OCI-M1 (cell line): ENCODE measurements at places on chromosomes 16 and 17.

- no peak for DNase-seq
Measured at GRCh38 chr16:15754821-15755534, 101.8 kb downstream of the MYH11 start.

DNA sequence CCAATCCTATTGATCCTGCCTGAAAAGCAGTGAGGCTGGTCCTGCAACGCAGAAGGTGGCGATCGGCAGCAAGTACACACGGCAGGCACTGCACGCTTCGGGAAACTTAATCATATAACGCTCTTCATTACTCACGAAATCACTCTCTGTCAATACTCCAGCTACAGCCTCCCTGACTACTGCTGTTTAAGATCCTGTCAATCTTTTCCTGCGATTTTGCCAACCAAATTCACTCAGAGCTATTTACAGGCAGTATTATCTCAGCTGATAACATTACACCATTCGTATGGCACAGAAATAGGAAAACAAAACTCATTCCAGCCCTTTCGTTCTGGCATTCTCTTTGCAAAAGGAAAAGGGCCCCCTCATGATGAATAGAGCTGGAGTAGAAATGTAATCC is 262.4 kb upstream of the CDH8 start:
- no peak for DNase-seq

DNA sequence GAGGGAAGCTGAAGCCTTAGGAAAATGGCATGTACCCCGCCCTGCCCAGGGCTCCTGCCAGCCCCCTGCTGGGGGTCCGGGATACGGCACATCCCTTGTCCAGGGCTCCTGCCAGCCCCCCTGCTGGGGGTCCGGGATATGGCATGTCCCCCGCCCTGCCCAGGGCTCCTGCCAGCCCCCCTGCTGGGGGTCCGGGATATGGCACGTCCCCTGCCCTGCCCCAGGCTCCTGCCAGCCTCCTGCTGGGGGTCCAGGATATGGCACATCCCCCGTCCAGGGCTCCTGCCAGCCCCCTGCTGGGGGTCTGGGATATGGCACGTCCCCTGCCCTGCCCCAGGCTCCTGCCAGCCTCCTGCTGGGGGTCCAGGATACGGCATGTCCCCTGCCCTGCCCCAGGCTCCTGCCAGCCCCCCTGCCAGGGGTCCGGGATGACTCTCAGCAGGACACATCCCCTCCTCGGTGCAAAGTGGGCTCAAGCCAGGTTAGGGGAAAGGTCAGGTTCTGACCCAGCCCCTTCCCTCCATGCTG is 43.2 kb downstream of the RPH3AL start:
- no peak for DNase-seq

- DNase-seq = no peak
Measured at GRCh38 chr16:75460446-75460845, 4.0 kb downstream of the TMEM170A start.

DNA sequence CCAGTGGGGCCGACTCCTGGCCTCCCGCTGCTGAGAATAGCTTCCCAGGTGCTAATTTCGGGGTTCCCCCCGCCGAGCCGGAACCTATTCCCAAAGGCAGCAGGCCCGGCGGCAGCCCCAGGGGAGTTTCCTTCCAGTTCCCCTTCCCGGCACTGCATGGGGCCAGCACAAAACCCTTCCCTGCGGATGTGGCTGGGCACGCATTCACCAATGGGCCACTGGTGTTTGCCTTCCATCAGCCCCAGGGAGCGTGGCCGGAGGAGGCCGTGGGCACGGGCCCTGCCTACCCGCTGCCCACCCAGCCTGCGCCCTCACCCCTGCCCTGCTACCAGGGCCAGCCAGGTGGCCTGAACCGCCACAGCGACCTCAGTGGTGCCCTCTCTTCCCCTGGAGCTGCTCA is 24.9 kb upstream of the ZFPM1 start:
- no peak for DNase-seq

DNA sequence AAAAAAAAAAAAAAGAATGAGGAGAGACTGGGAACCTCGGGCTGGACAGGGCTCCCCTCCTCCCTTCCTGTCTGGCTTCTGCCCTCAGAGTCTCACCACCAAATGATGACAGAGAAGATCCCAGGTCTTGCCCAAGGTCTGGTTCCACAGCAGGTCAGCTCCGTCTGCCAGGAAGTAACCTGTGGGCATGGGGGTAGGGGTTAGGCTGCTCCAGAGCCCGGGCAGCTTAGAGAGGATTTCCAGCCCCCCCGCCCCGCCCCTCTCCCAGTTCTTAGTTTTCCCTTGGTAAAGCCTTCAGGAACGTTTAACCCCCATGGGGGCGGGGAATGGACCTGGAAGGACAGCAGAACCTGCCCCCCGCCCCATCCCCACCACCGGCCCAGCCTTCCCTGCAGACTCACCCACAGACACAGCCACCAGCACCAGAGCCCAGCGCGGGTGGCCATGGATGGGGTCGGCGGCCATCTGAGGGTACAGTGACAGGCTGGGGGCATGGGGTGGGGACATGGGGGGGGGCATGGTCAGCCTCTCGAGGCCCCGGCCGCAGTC is 700 bp downstream of the TLCD2 start:
- DNase-seq = no peak
